Heart left ventricle (tissue), 16 donors: ENCODE measurements at places on chromosomes 16 and 17. TPM values are rescaled to one million over a fixed set of nuclear protein-coding genes. Genes with fewer than 3 reads are reported as not detected.

DNA sequence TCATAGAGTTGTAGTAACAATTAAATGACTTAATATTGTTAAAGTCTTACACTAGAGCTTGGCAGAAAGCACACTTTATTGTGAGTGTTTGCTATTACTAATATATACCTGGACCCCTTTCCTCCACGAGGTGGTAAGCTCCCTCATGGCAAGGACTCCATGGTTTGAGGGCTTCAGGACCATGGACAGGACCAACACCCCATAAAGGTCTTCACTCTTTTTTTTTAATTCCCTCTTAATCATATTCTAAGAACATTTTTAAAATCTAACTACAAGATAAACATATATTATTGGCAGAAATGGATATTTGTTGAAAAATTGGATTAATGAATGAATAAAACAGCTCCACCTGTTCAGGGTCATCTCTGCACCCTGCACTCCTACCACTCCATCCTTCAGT lies 154.5 kb downstream of the CBLN1 start:
- no peak for DNase-seq

GRCh38 chr17:63780507-63780906 lies 6.5 kb downstream of the DDX42 start:
- no peak for DNase-seq

- no peak for DNase-seq
These were observed 56.7 kb downstream of the METRNL start for GRCh38 chr17:83136156-83136555.

DNA sequence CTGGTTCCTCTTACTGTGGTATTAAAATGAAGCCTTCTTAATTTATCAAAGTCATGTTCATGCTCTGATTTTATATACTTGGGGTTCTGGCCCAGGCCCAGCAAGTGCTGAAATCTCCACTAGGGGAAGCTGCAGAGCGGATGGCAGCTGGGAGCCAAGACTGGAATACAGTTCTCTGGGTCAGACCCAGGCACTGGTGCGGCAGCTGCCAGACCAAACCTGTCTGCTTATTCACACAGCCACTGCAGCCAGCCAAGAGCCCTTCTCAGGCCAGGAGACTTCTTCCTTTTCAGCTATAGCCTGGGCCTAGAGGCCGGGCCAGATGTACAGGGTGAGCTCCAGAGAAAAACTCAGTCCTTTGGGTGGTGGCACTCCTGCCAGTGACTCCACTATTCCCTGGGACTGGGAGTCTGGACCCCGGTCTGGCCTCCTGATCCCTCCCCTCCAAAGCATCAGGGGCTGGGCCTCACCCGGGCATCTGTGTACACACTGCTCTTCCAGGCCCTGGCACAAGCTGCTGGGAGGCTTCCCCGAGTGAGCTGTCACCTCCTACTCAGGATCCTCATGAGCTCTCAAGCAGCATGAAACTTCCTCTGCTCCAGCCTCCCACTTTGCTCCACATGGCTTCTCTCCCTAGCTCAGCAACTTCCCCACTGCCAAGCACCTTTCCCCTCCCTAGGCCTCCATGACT lies 24.4 kb downstream of the ATP6V0D1 start:
- peak; percentile 88 for DNase-seq

GRCh38 chr16:31023627-31024226 lies 9.6 kb upstream of the STX4 start:
- DNase-seq: no peak

GRCh38 chr17:49382556-49382955 lies 20.5 kb upstream of the ZNF652 start:
- DNase-seq: no peak

- DNase-seq: no peak
These were observed 13.0 kb downstream of the ARL4D start for GRCh38 chr17:43411749-43412148.

DNA sequence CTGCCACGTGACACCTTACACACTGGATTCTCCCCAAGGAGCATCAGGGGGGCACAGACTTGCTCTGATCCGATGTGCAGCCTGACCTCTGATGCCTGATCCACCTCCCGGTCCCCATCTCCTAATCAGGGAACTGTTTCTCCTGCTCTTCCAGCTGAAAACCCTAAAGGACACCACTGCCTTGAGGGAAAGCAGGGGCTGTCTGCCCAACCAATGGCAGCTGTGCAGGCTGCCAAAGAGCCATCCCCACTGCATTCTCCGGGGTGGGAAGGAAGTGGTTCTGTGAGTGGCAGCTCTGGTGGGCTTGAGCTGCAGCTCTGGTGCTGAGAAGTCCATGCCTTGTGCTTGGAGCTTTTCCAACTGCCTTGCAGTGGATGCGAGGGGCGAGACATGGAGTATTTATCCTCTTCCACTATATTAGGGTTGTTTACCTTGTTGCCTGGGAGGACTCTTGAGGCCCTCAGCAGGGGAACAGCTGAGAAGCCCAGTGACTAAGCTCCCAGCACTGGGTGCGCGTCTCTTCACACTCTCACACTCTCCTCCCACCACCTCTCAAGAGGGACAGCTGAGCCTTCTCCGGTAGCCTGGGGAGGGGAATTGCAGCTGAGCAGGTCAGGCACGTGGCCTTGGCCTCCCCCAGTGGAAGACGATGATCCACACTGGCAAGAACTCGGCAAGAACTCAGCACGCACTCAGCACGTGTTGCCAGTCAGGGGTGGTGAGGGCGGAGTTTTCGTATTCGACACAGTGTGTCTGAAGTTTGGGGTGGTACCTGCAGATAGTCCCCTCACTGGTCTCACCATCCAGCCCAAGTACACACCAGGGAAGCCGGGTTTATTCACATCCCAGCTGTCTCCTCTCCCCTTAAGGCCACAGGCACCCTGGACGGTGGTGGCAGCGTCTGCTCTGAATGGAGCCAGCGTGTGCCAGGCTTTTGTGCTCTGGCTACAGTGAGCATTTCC lies 21.1 kb upstream of the SPATA32 start:
- no peak for DNase-seq

DNA sequence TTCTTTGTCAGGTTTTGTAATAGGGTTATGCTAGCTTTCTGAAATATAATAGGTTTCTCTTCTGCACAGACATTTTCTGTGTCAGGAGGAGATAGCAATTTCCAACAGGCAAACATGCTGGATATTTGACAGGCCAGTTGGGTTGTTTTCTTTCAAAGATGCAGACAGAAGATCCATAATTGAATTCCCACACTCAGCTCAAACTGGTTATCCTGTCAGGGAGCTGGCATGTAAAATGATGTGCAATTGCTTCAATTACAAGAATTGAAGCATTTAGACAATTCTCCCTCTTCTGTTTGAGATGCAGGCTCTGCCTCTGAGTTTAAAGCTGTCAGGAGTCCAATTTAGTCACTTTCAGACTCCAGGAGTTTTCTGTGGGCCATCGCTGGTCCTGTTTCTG lies 146.2 kb upstream of the ZKSCAN2 start:
- no peak for DNase-seq

DNA sequence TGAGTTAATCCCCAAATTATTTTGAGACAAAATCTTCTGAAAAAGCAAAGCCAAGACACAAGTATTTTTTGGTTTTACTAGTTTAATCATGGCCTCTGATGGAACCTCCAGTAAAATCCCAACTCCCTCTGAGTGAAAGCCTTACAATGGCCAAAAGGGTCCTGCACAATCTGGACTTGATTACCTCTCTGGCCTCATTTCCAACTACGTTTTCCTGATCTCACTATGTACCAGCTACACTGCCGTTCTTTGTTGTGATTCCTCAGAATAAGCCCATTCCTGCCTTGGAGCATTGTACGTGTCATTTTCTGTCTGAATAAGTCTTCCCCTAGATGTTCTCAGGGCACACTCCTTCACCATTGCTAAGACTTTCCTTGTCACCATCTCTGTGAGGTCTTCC lies 37.3 kb downstream of the SPOP start:
- DNase-seq: no peak

GRCh38 chr17:76404256-76404655 lies 19.8 kb downstream of the SPHK1 start:
- DNase-seq: peak; percentile 20

GRCh38 chr16:24784121-24784520 lies 54.7 kb downstream of the TNRC6A start:
- no peak for DNase-seq

GRCh38 chr17:71329310-71330098 lies 791.3 kb upstream of the SOX9 start:
- no peak for DNase-seq

DNA sequence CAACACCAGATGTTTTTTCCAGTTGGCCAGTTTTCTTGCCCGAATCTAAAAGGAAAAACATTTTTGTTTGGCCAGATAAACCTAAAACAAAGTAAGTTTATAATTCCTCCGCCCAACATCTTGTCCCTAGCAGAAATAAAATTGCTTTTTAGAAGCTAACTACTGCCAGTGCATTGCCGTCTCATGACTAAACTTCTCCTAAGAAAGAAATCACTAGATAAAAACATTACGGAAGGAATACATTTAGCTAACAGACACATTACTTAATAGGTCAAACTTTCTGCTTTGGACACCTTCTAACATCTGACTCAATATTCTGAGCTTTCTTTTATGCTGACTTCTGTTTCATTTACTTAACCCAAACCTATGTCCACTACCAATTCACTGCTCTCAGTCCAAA lies 36.2 kb downstream of the FBXL20 start:
- DNase-seq: no peak

GRCh38 chr17:37438141-37438540 lies 31.5 kb downstream of the TADA2A start:
- no peak for DNase-seq

DNA sequence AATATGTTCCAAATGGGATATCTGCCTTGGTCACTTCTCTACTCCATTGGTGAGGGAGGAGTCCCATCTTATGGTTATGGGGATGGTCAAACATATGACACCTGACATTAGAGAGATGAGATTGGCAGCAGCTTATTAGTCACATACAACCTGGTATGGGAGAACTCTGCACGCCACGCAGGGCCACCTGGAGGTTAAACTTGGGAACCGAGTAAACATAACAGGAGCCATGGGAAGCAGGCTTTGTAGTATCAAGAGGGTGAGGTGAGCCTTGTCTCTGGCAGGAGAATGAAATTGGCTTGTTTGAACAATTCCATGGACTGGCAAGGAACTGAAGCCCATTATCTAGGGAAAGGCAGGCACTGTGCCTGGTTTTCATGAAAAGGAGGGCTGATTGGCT lies 238.7 kb upstream of the ELAC2 start:
- DNase-seq: no peak

DNA sequence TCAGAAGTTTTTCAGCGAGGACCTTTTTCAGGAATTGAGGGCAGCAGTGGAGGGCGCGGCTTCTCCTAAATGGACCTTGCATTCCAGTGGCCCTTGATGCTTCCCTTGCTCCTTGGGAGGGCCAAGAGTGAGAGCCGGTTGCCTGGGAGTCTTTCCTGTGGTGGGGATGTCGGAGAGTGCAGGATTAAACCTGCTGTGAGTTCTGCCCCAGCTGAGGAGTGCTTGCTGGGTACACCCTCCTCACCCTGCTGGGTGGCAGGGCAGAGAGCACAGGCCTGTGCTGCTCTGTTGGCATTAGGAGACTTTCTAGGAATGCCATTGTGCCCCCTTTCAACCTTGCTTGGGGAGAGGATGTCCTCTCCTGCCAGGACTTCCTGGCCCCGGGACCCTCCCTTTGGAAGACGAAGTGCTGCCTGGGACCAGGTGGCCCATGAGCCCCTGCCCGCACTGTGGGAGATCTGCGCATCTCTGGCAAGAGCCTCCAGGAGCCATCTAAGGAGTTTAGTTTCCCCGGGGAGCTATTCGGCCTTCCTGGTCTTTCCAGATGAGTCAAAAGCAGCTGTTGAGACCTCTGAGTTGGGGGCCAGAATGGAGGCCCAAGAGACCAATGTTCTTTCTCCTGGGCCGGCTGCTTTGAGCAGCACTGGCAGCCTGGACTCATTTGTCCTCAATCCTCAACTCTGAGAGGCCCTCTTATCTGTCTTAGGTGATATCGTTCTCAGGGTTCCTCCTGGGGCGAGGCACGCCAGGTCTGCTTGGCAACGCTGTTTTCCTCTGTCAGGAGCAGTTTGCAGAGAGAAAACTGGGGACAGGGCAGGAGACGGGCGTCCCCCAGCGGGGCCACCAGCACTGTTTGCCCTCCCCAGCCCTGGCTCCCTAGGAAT lies 5.6 kb downstream of the LLGL2 start:
- no peak for DNase-seq

GRCh38 chr16:84641643-84642358 lies 6.5 kb upstream of the KLHL36 start:
- no peak for DNase-seq

The CBX2 gene
- 2.4 TPM for total RNA-seq

The TMIGD1 gene
- total RNA-seq: not detected

The MKS1 gene
- total RNA-seq: 5.4 TPM

The RNF213 gene
- total RNA-seq: 25.7 TPM

The GPR179 gene
- 0.07 TPM for total RNA-seq

The AIPL1 gene
- not detected for total RNA-seq

The ADAM11 gene
- 7.2 TPM for total RNA-seq

The KRTAP1-5 gene
- not detected for total RNA-seq

The LPO gene
- total RNA-seq: not detected

The PRDM7 gene
- not detected for total RNA-seq

The EPN3 gene
- total RNA-seq: 9.7 TPM

The TNP2 gene
- total RNA-seq: not detected

The CTRL gene
- total RNA-seq: 0.23 TPM

The TEDC2 gene
- total RNA-seq: 1.0 TPM

The KIF2B gene
- not detected for total RNA-seq

The SLC43A2 gene
- 29.1 TPM for total RNA-seq

The MYCBPAP gene
- total RNA-seq: 0.50 TPM

The GGNBP2 gene
- total RNA-seq: 62.9 TPM
